ENCODE measurements at places on chromosomes 7 and 10. TPM values are rescaled to one million over a fixed set of nuclear protein-coding genes. Genes with fewer than 3 reads are reported as not detected.

The UCN3 gene
- total RNA-seq: not detected

The EXOC6 gene
- total RNA-seq: 5.0 TPM

The LRWD1 gene
- total RNA-seq: 41.7 TPM

The CYP26C1 gene
- 0.11 TPM for total RNA-seq

The CFAP69 gene
- total RNA-seq: 3.3 TPM

The BICC1 gene
- 0.61 TPM for total RNA-seq

The MSS51 gene
- total RNA-seq: 3.1 TPM

The PODXL gene
- 623 TPM for total RNA-seq

The INHBA gene
- 1.0 TPM for total RNA-seq

The GDI2 gene
- total RNA-seq: 321 TPM

The HHEX gene
- total RNA-seq: 4.8 TPM

The BAG3 gene
- 16.8 TPM for total RNA-seq

The CTBP2 gene
- 175 TPM for total RNA-seq

The C1QL3 gene
- 2.2 TPM for total RNA-seq

The NEUROD6 gene
- not detected for total RNA-seq

The CTNNA3 gene
- total RNA-seq: 4.0 TPM

The HERPUD2 gene
- 16.2 TPM for total RNA-seq

The TSPAN33 gene
- 39.8 TPM for total RNA-seq

The GPR37 gene
- total RNA-seq: 20.4 TPM

The TFPI2 gene
- 10.4 TPM for total RNA-seq

The ZMIZ2 gene
- total RNA-seq: 99.1 TPM

The FOXI2 gene
- total RNA-seq: 1.4 TPM

The ZNF425 gene
- 3.8 TPM for total RNA-seq

The MKX gene
- total RNA-seq: 1.2 TPM

The ZNF33B gene
- total RNA-seq: 25.5 TPM

The HMX2 gene
- 1.4 TPM for total RNA-seq

The RBM17 gene
- 160 TPM for total RNA-seq
